BE2C (cell line): ENCODE measurements at places on chromosomes 3 and 15.

GRCh38 chr15:77584201-77584600 lies 48.5 kb downstream of the LINGO1 start:
- DNase-seq = peak; percentile 35

DNA sequence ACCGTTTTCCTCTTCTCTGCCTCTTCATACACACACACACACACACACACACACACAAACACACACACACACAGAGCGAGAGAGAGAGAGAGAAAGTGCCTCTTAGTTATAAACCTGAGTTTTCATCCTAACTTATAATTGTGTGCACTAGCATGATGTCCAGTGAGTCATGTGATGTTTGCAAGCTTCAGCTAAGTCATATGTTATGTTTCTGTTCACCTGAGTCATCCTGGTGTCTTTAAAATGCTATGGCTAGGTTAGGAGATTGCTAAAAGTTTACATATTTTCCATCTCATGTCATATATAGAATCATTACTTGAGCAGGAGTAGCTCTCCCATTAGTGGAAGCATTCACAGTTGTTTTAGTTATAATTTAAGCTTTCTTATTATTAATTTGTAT lies 155.8 kb downstream of the EPHA6 start:
- no peak for DNase-seq

DNA sequence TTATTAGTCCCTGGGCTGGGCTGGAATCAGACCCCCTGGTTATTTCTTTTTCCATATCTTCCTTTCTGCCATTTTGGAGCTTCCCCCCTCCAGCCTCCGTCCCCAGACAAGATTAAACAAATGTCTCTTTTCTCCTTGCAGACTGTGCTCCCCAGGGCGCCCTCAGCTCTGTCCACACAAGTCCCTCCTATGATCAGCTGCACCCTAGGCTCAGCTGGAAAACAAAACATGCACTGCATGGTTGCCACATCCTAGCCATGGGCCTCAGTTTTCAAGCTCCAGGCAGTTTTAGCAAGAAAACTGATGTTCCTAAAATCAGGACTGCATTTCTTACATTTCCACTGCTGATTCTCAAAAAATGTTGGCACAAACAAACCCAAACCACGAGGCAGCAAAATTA lies 23.5 kb upstream of the RFTN1 start:
- no peak for DNase-seq

DNA sequence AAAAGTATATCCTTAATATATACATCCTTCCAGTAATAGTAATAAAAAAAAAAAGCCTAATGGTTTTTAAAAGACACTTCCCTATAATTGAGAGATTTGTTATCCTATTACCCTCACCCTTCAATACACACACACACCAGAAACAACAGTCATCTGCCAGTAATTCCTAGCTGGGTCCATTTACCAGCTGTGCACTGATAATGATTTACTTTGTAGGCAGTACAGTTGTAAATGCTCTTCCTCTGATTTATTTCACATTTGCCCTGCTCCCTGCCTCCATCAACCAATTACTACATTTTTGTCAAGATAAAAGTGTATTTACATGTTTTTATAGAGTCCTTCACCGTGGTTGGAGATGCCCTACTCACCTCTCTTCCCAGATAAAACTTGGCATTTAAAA lies 12.4 kb downstream of the TPM1 start:
- DNase-seq = peak; percentile 52

- DNase-seq = no peak
These were observed 76.4 kb downstream of the CHRNA7 start for GRCh38 chr15:32106401-32107381.

DNA sequence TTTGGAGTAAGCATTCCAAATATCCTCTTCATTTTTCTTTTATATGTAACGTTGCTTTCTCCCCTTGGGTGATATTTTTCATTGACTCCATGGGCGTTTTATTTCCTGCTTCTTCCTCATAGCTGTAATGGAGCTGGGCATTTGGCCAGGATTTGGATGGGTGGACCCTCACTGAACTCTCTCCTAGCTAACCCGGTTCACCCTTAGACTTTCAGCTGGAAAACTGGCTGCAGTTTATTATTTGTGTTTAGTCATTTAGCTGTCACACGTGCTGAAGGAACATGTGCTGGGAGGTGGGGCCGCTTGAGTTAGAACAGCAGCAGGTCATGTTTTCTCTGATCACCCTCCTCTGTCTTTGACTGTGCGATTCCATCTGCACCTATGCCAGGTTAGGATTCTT lies 407.6 kb downstream of the ZIC1 start:
- no peak for DNase-seq

DNA sequence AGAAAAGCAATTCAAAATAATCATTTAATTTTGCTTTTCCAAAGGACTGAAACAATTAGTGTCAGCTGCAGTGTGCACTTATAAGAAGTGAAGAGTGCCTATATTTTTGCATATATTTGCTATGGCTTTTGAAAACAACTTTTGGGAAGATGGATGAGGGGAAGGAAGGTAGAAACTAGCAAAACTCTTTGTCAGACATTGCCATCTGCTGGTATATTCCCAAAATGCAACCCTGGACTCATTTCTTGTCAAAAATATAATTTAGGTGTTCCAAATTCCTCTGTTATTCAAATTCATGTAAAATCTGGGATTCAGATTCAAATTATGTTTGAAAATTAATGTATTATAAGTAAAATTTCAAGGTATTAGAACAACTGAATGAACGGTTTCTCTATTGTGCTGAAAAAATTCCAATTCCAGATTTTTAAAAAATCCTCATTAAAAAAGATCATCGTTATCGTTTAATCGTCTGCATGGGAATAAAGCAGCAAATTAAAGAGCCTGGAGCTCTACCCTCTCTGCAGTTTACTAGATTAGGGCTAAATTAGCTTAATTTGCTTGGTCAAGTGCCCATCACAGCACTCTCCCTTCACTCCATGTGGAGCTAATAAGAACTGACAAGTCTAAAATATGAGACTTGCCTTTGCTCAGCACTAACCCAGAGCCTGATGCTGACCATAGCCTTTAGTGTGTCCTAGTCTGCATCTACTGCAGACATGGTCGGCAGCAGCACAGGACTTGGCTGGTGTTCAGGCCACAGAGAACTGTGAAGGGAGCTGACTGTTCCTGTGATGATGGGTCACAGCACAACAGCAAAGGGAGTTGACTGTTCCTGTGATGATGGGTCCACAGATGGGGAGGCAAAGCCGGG lies 67.9 kb upstream of the MITF start:
- peak; percentile 81 for DNase-seq

- DNase-seq = no peak
These were observed 117.7 kb downstream of the CCNL1 start for GRCh38 chr3:157042226-157042625.

DNA sequence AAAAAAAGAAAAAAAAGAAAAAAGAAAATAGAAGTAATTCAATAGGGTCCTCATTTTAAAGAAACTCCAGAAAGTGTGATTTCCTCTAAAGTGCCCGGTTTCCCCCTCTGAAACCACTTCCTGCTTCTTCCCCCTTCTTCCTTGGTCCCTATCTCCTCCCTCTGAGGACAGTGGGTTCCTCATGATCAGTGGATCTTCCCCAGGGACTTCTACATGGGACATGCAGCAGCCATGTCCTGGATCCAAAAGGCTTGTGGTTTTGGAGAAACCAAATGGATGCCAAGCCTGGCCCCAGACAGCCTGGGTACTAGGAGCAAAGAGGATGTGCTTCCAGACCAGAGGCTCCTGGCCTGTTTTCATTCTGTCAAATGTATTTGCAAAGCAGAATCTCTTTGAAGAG lies 26.6 kb upstream of the SMAD6 start:
- DNase-seq = no peak

GRCh38 chr15:35626571-35627318 lies 80.8 kb upstream of the DPH6 start:
- DNase-seq = no peak

GRCh38 chr3:4551051-4551711 lies 58.0 kb downstream of the ITPR1 start:
- DNase-seq = peak; percentile 23

DNA sequence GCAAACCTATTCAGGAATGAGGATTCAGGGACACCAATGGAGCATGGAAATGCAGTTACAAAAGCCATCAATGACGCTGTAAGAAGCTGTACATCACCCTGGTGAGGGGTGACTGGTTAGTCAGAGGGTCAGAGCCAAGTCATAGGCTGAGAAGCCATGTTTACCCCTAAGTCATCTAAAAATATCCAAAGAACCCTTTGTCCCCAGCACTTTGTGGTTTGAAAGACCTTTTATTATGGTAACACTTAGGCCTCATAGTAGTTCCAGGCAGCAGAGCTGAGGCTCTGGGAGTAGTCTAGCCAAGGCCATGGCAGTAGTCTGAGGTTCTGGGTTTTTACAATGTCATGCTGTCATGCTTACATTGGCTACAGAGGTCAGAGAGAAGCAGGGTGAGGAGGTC lies 131.2 kb downstream of the CTNNB1 start:
- DNase-seq = no peak

GRCh38 chr3:178041931-178042330 lies 494.3 kb upstream of the KCNMB2 start:
- no peak for DNase-seq

DNA sequence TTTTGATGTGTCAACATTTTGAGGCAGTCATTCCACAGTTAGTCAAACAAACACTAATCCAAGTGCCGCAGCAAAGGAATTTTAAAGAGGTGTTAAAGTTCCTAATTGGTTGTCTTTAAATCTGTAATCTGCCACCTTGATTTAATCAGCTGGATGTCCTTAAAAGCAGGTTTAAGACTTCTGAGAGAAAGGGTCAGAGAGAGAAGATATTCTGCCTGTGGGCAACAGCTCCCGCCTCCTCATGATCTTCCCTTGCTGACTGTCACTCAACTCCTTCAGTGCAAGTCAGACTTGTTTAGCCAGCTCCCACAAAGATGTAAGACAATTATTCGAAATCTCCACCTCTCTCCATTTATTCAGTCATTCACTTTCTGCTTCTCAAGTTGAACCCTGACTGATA lies 92.6 kb upstream of the MYRIP start:
- DNase-seq = no peak

GRCh38 chr3:107218864-107219269 lies 158.4 kb upstream of the CCDC54 start:
- no peak for DNase-seq

- no peak for DNase-seq
These were observed 24.8 kb downstream of the GABRR3 start for GRCh38 chr3:98010194-98010882.

DNA sequence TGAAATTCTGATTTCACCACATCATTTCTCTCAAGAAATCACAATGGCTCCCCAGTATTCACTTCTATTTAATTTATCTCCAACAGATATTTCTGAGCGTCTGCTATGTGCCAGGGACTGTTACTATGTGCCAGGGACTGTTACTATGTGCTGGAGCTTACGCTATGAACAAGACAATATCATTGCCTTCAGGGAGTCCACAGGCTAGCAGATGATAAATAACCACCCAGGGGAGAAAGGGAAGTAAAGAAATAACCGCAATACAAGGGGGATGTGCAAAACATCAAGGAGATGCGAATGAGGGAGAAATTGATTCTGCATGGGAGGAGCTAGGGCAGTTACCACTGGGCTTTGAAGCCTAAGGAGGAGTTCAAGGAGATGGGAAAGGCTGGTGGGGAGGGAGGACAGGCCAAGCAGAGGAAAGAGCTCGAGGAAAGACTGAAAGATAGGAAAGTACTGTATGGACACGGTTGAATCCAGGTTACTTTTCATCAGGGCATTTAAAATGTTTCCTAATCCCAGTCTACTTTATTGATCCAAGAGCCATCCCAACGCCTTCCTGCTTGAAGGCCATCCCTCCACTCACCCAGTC lies 2.5 kb downstream of the THSD4 start:
- no peak for DNase-seq

- no peak for DNase-seq
These were observed 48.7 kb upstream of the SECISBP2L start for GRCh38 chr15:49094923-49095322.

- DNase-seq = no peak
These were observed 23.3 kb upstream of the HEG1 start for GRCh38 chr3:125078951-125079674.

- DNase-seq = no peak
These were observed 377.0 kb downstream of the FOXP1 start for GRCh38 chr3:71206305-71207165.

DNA sequence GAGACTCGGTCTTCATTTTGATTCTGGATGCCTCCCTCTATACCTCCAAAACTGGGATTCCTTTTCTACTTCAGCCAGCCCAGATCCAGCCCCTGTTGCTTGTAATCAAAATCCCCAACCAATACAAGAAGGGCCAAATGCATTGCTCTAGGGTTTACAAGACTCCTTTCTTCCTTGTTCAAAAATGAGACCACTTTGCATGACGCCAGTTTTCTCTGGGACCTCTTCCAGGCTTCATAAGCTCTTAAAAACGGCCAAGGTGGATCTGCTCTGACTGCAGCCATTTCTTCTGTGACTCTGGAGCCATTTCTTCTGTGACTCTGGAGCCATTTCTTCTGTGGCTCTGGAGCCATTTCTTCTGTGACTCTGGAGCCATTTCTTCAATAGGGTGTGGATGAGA lies 71.9 kb downstream of the ADAMTS17 start:
- DNase-seq = no peak

DNA sequence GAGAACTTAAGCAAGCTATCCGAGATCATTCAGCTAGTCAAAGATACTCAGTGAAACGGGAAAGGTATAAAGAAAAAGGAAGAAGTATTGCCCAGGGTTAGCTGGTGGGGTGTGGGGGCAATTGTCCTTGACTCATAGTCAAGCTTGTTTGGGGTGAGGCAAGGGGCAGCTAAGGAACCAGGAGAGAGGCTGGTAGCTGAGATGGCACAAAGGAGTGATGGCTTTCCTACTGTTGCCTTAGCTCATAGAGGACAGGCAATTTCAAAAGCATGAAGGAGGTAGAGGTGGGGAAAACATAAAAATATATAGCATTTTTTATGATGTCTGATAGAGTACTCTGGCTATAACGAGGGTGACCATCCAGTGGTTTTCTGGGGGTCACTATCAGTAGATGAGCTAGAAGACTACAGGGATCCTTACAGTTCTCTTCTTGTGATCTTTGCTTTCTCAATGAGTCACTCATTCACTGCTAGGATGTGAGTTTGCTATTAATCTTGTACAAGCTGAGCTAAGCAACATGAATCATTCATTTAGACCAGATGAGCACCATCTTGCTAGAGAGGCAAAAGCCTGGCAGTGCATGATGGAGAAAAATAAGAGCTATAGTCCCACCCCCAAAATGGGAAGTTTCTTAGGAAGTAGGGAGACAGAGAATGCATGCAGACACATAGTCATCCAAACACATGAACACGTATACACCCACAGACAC lies 207.1 kb upstream of the PFN2 start:
- no peak for DNase-seq
